ENCODE measurements at places on chromosomes 6 and 20. TPM values are rescaled to one million over a fixed set of nuclear protein-coding genes. Genes with fewer than 3 reads are reported as not detected.
A peak's percentile ranks its signal among the peaks of the same experiment; 100 is the strongest.

- no peak for DNase-seq
Observed at GRCh38 chr20:7897781-7898364, 42.4 kb downstream of the HAO1 start.

The SIRPD gene
- not detected for total RNA-seq

DNA sequence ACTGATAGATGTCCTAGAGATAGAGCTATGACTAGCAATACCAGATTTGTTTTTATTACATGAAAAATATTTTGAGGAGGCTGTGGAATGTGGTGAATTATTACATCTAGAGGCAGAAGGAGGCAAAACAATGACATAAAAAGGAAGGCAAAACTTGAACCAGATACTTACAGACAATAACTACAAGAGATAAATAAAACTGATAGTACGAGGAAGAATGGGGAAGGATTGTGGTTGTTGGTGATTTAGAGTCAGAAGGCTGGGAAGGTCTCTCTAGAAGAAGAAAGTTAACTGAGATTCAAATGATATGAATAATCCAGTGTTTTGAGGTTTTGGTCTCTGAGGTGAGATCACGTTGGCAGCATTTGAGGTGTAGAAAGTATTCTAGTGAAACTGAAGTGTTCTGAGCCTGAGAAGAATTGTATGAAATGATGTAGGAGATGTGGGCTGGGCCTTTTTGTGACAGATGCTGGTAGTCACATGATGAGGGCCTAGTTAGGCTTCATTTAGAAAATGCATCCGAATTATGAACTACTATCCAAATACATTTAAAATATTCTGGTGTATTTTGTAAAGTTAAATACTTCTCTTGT is 589.1 kb downstream of the EYS start:
- DNase-seq: peak; percentile 48

- peak; percentile 33 for DNase-seq
Observed at GRCh38 chr6:112620812-112621569, 273.9 kb downstream of the RFPL4B start.

The FAM120B gene
- total RNA-seq: 16.1 TPM

DNA sequence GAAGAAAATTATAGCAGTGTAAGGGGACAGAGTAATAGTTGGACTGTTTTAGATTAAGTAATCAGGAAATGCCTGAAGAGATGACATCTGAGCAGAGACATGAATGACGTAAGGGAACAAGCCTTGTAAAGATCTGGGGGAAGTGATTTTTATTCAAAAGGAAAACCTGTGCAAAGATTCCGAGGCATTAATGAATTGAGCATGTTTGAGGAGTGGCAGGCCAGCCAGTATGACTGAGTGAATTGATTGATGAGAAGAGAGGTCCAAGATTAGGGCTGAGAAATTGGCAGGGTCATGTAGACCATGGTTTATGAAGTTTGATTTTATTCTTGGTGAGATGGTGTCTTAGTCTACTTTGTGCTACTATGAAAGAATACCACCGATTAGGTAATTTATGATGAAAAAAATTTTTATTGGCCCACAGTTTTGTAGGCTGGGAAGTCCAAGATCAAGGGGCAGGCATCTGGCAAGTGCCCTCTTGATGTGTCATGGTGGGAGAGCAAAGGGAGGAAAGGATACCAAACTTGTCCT is 95.1 kb downstream of the LIN28B start:
- DNase-seq: peak; percentile 33

GRCh38 chr6:15894973-15895725 is 232.3 kb upstream of the DTNBP1 start:
- no peak for DNase-seq

The SMOC2 gene
- total RNA-seq: 0.47 TPM

DNA sequence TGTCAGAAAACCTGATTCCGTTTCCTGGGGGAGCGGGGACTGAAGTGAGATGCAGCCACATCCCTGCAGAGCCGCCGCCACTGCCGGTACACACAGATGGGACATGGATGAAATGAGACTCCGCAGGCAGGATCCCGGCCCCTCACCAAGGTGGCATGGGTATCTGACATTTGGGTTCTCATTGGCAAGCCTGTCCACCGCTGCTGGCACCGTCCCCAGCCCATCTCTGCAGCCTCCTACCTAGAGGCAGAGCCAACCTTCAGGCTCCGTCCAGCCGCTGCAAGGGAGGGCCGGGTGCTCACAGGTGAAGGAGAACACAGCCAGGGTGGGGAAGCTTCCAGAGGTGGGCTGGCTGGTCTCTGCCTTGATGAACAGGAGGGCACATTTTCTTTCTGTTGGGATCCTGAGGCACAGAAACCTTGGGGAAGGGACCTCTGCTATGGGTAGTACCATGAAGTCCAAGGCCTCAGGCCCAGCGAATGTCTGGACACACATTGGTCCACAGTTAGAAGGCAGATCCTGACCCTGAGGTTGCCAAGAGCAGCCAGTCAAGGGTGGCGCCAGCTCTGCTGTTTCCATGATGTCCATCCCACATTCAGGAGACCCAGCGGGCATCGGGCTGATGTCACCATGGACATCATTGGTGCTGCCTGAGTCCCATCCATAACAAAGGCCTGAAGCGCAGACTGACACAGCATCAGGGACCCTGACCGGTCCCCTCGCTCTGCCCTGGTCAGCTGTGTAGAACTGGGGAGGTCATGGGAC is 177.4 kb downstream of the TAF4 start:
- DNase-seq: no peak

DNA sequence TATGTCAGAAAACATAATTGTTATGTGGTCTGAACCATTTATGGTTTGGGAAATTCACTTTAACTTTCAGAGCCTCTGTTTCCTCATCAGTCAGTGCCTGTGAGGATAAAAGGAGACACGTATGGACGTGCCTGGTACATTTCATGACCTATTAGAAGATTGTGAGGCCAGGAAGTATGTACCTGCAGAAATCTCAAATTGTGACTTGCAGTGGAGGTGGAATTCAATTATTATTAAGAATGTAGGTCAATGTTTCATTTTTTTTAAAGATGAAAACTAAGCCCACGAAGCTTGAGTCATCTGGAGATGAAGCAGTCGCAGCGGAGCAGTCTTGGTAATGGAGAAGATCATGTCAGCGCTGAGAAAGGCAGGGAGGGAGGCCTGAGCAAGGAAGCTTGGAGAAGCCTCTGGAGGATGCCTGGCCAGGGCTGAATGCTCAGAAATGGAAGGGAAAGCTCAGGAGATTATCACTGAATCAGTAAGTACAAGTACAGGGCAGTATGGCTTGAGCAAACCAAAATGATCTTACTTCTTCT is 3.9 kb upstream of the DSE start:
- DNase-seq: no peak

The MARCKS gene
- total RNA-seq: 184 TPM

DNA sequence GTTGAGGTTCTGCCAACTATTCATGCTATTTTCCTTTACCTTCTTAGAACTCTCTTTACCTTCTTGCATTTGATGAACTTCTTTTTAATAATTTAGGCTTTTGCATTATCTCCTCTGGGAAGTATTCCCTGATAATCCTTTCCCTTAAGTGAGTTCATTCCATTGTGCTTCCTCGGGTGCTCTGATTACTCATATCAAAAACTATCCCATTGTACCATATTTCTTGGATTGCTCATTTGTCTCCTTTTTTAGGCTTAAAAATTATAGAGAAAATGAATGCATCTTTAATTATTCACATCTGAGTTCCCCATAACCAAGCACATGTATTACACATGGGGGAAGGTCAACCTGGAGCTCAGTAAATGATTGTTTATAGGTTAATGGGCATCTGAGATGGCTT is 2.5 kb downstream of the CALHM4 start:
- DNase-seq: peak; percentile 56

The TXLNB gene
- total RNA-seq: 0.10 TPM

The DDX39B gene
- total RNA-seq: 506 TPM

GRCh38 chr20:3783068-3783489 is 1.8 kb upstream of the SPEF1 start:
- no peak for DNase-seq

- DNase-seq: peak; percentile 45
Observed at GRCh38 chr6:30834646-30835045, 49.7 kb upstream of the DDR1 start.

- no peak for DNase-seq
Observed at GRCh38 chr6:88588938-88589337, 374.5 kb downstream of the RNGTT start.

DNA sequence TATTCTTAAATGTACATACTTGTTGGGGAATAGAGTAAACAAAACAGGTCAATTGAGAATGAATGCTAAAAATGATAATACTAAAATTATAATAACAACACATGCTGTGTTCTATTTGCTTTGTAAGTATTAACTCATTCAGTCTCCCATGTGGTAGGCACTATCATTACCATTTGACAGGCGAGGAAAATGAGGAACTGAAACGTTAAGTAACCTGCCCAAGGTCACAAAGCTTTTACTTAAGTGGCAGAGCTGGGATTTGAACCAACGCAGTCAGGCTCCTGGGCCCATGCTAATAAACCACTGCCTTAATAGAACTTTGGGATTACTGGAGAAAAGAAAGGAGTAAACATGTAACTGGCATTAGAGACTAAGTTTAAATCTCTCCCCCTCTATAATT is 3.8 kb downstream of the NSFL1C start:
- DNase-seq: no peak

DNA sequence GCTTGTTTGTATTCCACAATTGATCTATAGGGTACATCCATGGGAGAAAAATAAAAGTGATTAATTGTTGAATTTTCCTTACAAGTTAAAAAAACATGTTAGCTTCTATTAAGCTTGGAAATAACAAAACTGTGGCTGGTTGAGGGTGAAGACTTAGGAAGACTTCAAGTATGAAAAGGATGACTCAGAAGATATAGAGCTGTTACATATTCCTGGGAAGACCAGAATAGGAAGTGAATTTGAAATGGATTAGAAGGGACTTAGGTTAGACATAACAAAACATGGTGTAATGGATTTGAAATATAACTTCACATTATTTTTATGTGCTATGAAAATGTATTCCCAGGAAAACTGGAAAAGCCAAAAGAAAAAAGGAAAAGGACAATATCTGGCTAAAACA is 732.2 kb downstream of the HDGFL1 start:
- DNase-seq: no peak

The KPNA5 gene
- total RNA-seq: 2.7 TPM

The C20orf202 gene
- total RNA-seq: not detected

DNA sequence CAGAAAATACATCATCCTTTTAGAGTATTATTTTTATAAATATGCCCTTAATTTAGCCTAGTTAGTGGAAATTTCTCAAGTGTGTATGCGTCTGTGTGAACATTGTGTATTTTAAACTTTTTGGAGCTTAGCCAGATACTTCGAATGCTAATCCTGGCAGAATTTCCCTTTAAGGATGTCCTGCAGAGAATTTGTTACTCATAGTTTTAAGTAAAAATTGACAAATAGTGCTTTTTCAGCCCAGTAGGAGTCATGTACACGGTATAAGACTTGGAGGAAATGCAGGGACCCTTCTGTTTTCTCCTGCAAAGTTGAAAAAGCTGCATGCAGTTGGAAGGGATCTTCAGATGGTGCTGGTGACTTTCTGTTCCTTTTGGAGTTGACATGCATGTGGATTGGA is at the start of gene FHL5:
Gene FHL5 (plus strand): TSS at position 243 of the 400 bp plus-strand sequence. CDS start 40,486 bp downstream, outside the sequence.
- no peak for DNase-seq

The AIF1 gene
- not detected for total RNA-seq

The MUC21 gene
- not detected for total RNA-seq

DNA sequence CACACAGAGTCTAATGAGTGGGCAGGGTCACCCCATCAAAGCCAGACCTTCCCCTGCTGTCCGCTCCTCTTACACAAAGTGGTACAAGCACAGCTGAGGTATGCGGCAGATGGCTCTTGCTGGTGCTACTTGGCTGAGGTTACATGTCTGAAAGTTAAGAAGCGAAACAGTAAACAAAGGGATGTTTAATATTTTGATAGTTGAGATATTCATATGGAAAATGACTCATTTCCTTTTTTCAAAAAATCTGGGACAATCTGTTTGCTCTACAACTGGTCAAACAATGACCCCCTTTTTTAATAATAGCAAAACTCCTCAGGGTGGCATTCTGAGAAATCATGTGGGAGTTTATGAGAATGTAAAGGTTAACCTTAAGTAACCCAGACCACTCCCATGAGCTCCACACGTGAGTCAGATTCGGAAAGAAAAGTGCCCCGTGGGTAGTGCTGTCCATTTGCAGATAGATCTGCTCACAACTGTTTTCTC is 245.3 kb downstream of the TBXT start:
- DNase-seq: no peak

The LPA gene
- total RNA-seq: not detected

DNA sequence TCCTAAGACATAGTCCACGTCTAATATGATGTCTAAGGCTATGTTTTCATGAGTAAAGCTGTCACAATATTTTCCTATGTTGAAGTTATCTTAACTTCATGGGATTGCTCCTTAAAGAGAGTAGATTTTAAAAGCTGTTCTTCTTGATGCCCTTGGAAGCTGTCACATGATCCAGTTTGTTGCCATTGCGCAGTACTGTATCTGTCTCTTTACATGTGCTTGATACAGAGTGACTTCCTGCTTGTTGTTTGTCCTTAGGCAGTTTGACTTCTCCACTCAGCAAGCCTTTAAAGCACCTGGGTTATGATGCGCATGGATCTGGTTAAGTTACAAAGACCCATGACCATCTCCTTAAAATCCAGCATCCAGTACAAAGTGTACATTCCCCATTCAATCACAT is 85.4 kb downstream of the CDYL start:
- DNase-seq: no peak

The SNAP25 gene
- 11.9 TPM for total RNA-seq

DNA sequence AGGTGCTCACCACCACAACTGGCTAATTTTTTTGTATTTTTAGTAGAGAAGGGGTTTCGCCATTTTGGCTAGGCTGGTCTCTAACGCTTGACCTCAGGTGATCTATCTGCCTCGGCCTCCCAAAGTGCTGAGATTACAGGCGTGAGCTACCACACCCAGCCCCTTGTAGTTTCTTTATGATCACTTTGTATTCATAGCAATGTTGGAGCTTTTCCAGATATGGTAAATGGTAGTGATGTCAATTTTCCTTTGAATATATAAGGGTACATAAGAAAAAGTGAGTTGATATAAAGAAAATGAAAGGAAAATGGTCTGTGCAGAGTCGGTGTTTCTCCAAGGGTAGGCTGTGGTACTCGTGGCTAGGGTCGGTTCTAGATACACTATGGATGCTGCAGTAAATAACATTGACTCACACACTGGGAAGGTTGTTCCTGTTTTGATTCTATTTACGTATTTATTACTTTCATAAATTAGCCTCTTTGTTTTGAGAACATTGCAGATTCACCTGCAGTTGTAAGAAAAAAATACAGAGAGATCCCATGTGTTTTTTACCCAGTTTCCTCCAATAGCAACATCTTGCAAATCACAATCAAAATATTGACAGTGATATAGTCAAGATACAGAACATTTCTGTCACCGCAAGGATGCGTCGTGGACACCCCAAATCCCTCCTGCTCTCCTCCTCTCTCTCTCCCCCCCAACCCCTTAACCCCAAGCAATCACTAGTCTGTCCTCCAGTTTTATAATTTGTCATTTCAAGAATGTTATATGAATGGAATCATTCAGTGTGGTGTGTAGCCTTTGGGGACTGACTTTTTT is 2.5 kb downstream of the ZNF831 start:
- no peak for DNase-seq

DNA sequence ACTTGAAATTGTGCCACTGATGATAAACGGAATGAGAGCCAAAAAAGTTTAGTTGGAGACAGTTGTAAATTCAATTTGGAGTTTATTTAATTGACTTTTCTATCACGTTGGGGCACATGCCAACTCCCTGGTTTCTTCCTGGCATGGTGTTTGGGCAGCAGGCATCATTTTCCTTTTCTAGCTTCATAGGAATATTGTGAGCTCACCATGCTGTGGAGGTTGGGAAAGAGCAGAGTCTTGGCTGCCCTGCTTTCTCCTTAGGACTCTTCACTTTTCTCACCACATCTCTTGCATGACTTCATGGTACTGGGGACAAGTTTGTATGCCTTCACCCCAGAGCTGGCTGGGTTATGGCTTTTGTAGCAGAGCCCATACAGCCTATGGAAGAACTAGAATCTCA is 6.4 kb downstream of the SCAND1 start:
- no peak for DNase-seq

The NAA20 gene
- 135 TPM for total RNA-seq
